Thoracic aorta (tissue), 2 donors: ENCODE measurements at places on chromosomes 4 and X. TPM values are rescaled to one million over a fixed set of nuclear protein-coding genes. Genes with fewer than 3 reads are reported as not detected.

- no peak overlapping the region for H3K27ac ChIP-seq
- H3K4me1 ChIP-seq = no peaks in the 10 kb centered on the region
- no peak for DNase-seq
- no peaks in the 10 kb centered on the region for H3K36me3 ChIP-seq
Observed at GRCh38 chr4:90572996-90573395, 445.8 kb downstream of the CCSER1 start.

- no peak for DNase-seq
- no peaks in the 10 kb centered on the region for H3K4me1 ChIP-seq
- no peak overlapping the region for H3K27ac ChIP-seq
- no peaks in the 10 kb centered on the region for H3K36me3 ChIP-seq
- H3K4me3 ChIP-seq = no peak overlapping the region
Observed at GRCh38 chr4:148239494-148239985, 202.7 kb downstream of the NR3C2 start.

DNA sequence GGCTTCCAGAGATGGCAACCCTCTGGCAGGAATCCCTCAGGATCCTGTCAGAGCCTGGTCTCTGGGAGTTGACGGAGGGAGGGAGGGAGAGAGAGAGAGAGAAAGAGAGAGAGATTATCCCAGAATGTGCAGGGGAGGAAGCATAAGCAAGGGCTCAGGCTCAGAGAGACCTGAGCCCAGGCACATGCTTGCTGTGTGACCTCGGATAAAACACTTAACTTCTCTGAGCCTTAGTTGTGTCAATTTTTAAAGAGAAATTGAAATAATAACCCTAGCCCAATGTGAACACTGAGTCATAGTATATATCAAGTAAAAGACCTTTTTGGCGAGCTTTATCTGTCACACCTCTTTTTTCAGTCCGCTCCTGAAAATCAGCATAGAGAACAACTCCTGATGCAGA, 473 bp upstream of the USP51 start:
- H3K4me3 ChIP-seq = peak overlapping the region; percentile 80
- H3K4me1 ChIP-seq = no peaks in the 10 kb centered on the region
- no peaks in the 10 kb centered on the region for H3K36me3 ChIP-seq
- H3K27me3 ChIP-seq = no peaks in the 10 kb centered on the region
- peak overlapping the region; percentile 92 for H3K27ac ChIP-seq

- H3K4me1 ChIP-seq = no peaks in the 10 kb centered on the region
- no peaks in the 10 kb centered on the region for H3K27me3 ChIP-seq
- no peak for DNase-seq
- no peak overlapping the region for H3K27ac ChIP-seq
- H3K36me3 ChIP-seq = no peaks in the 10 kb centered on the region
Observed at GRCh38 chr4:67292636-67293035, 252.7 kb downstream of the CENPC start.

DNA sequence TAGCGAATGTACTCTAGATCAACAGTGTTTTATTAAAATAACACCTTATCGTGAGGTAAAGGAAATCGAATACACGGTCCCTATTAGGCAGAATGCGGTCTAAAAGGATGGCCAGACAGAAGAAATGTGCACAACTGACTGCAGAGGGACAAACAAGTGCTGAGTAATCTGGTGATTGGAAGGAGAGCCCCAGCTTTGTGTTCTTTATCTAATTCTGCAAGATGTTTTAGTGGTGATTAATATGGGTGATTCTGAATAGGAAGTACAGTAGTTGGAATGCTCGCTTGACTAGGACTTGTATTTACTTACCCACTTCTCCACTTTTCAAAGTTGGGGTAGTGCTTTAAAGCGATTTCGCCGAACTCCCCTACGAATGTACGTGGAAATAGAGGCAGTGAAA, 1.2 kb downstream of the WDR44 start:
- H3K36me3 ChIP-seq = no peaks in the 10 kb centered on the region
- no peak for DNase-seq
- H3K27ac ChIP-seq = peak overlapping the region; percentile 91
- no peaks in the 10 kb centered on the region for H3K27me3 ChIP-seq

DNA sequence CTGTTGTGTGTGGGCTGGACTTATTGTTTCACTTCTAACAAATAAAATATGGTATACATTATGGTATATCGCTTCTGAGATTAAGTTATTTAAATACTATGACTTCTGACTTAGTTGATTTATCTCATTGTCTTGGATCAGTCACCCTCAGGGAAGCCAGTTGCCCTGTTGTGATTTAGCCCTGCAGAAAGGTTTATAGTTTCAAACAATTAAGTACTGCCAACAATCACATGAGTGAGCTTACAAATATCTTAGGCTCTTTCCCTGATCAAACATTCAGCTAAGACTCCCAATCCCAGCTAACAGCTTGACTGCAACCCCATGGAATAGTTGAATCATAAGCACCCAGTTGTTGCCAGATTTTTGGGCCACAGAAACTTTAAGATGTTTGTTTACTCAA, 85.4 kb downstream of the MAGEC1 start:
- H3K27ac ChIP-seq = peak overlapping the region; percentile 21
- H3K27me3 ChIP-seq = no peaks in the 10 kb centered on the region
- no peak for DNase-seq
- H3K36me3 ChIP-seq = no peaks in the 10 kb centered on the region

DNA sequence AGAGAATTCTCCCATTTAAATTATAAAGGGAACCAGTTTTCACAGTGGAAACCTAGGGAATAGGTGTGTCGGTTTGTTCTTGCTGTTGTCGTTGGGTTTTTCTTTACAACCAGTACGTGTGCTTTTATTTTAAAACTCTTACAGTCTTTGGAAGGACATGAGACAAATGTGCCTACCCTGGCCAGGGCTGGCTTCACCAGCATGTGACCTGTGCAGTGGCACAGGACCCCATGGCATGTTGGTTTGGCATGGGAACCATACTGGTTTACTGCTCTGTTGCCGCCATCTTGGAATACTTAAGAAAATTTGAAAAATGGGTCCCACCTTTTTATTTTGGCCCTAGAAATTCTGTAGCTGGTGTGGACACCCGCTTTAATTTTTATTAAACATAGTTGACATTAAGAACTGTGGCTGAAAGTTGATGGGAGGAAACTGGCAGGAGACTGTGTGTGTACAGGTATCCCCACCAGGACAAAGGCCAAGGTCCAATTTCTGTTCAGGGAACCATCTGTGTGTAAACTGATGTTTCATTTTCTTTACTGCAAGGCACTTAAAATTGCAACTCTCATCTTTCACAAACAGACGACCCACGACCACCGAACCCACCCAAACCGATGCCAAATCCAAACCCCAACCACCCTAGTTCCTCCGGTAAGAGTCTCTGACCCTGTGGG, 28.8 kb downstream of the CD99 start:
- no peak overlapping the region for H3K27ac ChIP-seq
- no peaks in the 10 kb centered on the region for H3K4me1 ChIP-seq
- no peak overlapping the region for H3K4me3 ChIP-seq
- peaks cover 77% of the 10 kb centered on the region for H3K36me3 ChIP-seq
- H3K27me3 ChIP-seq = no peaks in the 10 kb centered on the region

The MAGEA9B gene
- total RNA-seq = not detected

The UGT2B17 gene
- not detected for total RNA-seq

DNA sequence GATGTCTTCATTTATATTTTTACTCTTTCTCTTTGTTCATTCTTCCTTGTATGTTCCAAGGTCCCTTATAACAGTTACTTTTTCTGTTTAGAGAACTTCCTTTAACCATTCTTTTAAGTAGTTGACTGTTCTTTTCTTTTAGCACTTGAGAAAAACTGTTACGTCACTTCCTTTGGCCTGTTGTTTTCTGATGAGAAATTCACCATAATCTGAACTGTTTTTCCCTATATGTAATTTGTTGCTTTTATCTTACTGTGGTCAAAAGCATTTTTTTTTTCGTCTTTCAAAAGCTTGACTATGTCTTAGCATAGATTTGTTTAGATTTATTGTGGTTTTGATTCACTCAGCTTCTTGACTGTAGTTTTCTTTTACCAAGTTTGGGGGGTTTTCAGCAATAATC, 1660.3 kb upstream of the PCDH10 start:
- no peaks in the 10 kb centered on the region for H3K27me3 ChIP-seq
- H3K4me1 ChIP-seq = no peaks in the 10 kb centered on the region
- no peaks in the 10 kb centered on the region for H3K36me3 ChIP-seq
- H3K4me3 ChIP-seq = no peak overlapping the region
- no peak for DNase-seq
- no peak overlapping the region for H3K27ac ChIP-seq

DNA sequence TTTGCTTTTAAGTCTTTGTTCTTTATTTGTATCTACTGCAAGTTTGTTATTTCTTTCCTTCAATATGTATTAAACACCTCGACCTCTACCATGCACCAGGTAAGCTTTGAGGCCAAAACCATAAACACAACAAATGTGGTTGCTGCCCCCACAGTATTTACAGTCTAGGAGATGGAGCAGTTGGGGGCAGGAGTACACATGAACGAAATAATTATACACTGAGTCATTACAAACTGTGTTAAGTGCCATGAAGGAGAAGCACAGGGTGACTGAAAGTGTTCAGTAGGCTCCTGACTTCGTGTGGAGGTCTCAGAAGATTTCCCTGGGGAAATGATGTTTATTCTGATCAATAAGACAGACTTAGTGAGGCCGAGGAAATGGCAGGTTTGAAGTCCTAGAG, 30.3 kb downstream of the SLC25A43 start:
- no peak overlapping the region for H3K4me3 ChIP-seq
- no peaks in the 10 kb centered on the region for H3K27me3 ChIP-seq
- H3K36me3 ChIP-seq = no peaks in the 10 kb centered on the region
- H3K4me1 ChIP-seq = no peaks in the 10 kb centered on the region
- H3K27ac ChIP-seq = no peak overlapping the region

DNA sequence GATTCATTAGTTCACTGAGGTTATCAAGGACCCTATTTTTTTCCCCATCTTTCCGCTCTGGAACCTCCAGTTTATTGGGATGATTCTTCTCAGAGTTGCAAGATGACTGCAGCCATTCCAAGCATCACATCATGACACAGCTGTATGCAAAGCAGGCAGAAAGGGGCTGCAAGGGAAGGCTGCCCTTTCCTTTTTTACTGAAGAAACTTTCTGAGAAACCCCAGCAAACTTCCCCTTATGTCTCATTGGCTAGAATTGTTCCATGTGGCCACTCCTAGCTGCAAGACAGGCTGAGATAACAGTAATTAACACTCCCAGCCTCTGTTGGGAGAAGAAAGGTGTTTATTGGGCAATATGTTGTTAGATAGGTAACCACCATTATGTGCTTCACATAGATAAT, 102.6 kb downstream of the SATL1 start:
- DNase-seq = no peak
- H3K4me3 ChIP-seq = no peak overlapping the region
- H3K36me3 ChIP-seq = no peaks in the 10 kb centered on the region
- no peak overlapping the region for H3K27ac ChIP-seq

DNA sequence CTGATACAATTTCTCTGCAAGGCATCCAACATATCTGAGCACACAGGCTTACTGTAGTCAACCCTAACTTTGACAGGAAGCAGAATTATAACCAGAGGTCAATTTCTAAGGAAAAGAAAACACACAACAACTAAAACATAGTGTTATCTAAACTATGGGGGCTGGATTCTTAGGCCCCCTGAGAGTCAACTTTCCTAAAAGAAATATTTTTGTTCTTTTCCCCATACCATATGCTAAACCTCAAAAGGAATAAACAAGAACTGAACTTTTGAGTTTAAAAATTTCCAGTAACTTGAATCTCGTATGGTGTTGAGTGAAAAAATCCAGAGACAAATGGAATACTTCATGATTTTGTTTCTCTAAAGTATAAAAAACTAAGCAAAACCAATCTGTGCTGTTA, 42.9 kb downstream of the ATXN3L start:
- no peaks in the 10 kb centered on the region for H3K27me3 ChIP-seq
- no peak for DNase-seq
- no peak overlapping the region for H3K27ac ChIP-seq
- peaks cover 8% of the 10 kb centered on the region for H3K4me1 ChIP-seq
- no peak overlapping the region for H3K4me3 ChIP-seq
- no peaks in the 10 kb centered on the region for H3K36me3 ChIP-seq

DNA sequence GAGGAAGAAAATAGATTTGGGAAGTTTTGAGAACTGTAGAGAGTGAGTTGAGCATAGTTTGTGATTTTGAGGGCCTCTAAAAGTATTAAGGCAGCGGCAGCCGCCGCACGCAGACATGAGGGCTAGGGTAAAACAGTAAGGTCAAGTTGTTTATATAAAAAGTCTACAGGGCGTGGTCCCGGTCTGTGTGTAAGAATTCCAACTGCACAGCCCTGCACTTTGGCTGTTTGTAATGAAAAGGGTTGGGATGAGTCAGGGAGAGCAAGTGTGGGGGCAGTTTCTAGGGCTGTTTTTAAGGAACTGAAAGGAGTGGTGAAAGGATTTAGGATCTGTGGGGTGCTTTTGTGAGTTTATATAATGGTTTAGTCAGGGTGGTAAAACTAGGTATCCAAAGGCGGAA, 55.0 kb downstream of the BEX3 start:
- no peaks in the 10 kb centered on the region for H3K36me3 ChIP-seq
- no peak overlapping the region for H3K4me3 ChIP-seq
- DNase-seq = no peak

The ODAPH gene
- not detected for total RNA-seq

DNA sequence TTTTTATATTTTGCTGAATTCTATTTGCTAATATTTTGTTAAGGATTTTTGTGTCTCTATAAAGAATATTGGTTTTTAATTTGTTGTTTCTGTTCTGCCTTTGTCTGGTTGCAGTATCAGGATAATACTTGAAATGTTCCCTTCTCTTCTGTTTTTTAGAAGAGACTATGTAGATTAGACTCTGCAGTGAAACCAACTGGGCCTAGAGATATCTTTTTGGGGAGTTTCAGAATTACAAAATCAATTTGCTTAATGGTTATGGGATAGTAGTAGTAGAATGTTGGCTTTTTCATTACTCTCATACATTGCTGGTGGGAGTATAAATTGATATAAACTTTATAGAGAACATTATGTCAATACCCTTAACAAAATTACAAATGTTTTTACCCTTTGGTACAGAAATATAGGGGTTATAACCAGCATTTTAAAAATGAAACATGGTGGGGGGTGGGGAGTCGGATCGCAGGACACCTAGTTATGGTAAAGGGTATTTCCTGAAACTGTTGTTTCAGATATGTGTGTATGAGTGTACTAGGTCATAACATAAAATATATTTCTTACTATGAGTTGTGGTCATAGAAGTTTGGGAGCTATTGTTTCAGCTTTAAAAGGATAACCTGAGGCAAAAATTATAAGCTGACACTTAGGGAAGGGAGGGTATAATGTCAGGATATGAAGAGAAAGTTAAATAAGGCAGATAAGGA, 29.0 kb downstream of the CLOCK start:
- no peaks in the 10 kb centered on the region for H3K36me3 ChIP-seq
- H3K4me3 ChIP-seq = no peak overlapping the region
- H3K4me1 ChIP-seq = no peaks in the 10 kb centered on the region
- no peaks in the 10 kb centered on the region for H3K27me3 ChIP-seq
- DNase-seq = no peak
